ENCODE measurements at places on chromosomes 1 and 21. TPM values are rescaled to one million over a fixed set of nuclear protein-coding genes. Genes with fewer than 3 reads are reported as not detected.

DNA sequence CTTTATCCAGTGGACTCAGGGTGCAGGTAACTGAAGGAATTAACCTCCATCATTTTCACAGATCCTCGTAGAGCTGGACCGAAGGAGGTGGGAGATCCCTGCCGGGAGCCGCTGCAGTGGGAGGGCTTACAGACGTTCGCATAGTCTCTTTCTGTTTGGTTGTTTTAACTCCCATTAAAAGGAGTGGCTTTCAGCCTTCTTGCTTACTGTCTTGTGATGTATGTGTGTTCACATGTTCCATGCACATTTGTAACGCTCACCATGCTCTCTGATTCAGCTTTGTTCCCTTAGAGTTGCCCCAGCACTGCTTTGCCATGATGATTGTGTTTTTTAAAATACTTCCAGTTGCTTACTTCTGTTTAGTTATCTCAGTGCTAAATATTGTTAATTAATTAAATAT lies 85.8 kb downstream of the ADARB1 start:
- no peaks in the 10 kb centered on the region for H3K36me3 ChIP-seq
- H3K27me3 ChIP-seq = no peaks in the 10 kb centered on the region
- H3K4me3 ChIP-seq = no peak overlapping the region
- H3K4me1 ChIP-seq = peaks cover 19% of the 10 kb centered on the region

GRCh38 chr1:111776391-111776790 lies 20.7 kb downstream of the DDX20 start:
- H3K4me3 ChIP-seq = no peak overlapping the region
- no peak for DNase-seq
- H3K27me3 ChIP-seq = no peaks in the 10 kb centered on the region
- peaks cover 22% of the 10 kb centered on the region for H3K4me1 ChIP-seq
- H3K36me3 ChIP-seq = no peaks in the 10 kb centered on the region

DNA sequence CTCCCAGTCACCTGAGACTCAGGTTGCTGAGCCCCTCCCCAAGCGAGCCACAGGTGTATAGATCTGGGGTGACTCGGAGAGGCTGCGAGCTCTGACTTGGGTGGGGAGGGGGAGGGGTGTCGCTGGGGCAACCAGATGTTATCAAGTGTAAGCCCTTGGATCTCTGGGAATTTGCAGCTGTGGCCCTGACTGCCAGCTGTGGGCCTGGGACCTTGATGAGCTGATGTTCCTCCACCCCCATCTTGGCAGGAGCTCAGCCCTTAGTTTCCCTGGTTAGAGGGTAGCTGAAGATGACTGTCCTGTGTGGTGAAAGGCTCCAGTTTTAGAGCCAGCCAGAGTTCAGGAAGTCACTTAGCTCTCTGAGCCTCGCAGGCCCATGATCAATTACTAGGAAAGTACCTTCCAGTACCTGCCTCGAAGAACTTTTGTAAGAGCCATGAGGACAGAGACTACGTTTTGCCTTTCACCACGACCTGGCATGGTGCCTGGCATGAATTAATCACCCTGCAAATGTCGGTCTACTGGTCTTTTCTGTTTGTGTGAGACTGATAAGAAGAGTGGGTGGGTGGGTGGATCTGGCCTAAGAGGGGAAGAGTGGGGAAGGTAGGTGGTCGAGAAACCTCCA lies 55.8 kb downstream of the YARS1 start:
- peak overlapping the region; percentile 100 for H3K27ac ChIP-seq
- no peaks in the 10 kb centered on the region for H3K27me3 ChIP-seq
- peaks cover 11% of the 10 kb centered on the region for H3K36me3 ChIP-seq
- H3K4me3 ChIP-seq = peak overlapping the region; percentile 54
- peak; percentile 50 for DNase-seq

- no peaks in the 10 kb centered on the region for H3K27me3 ChIP-seq
- H3K36me3 ChIP-seq = 0 out of 2 replicates have a peak, but pooled peaks cover 2% of the 10 kb centered on the region
- H3K27ac ChIP-seq = no peak overlapping the region
- no peak overlapping the region for H3K4me3 ChIP-seq
- DNase-seq = peak; percentile 24
- H3K4me1 ChIP-seq = peaks cover 2% of the 10 kb centered on the region
Observed at GRCh38 chr21:36504067-36505058, 24.4 kb upstream of the CLDN14 start.

DNA sequence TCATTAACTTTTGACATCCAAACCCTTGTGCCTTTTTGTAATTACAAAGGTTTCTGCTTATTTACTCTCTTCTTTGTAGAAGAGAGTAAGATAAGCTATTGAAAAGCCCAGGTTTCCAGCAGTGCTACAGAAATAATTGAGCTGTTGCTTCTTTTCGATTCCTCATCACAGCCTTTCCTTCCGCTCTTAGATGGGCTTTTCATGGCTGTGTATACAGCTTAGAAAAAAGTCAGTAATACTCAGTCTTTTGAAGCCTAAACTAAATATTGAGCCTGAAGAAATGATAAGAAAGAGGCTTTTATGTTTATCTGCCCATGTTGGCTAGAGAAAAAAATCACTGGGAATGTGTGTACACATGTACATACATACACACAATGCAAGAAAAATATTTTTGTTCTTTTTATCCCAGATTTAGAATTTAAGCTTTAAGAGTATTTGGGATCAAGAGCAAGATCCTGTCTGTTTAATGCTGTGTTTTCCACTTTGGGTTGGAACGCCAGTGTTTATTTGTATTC lies 172.4 kb downstream of the VPS13D start:
- no peak overlapping the region for H3K27ac ChIP-seq
- H3K4me1 ChIP-seq = 0 out of 2 replicates have a peak, but pooled peaks cover 8% of the 10 kb centered on the region
- peaks cover 24% of the 10 kb centered on the region for H3K36me3 ChIP-seq
- H3K27me3 ChIP-seq = no peaks in the 10 kb centered on the region
- no peak overlapping the region for H3K4me3 ChIP-seq
- no peak for DNase-seq

GRCh38 chr1:23383577-23384311 lies 14.1 kb upstream of the ZNF436 start:
- H3K4me1 ChIP-seq = no peaks in the 10 kb centered on the region
- H3K27ac ChIP-seq = no peak overlapping the region
- no peaks in the 10 kb centered on the region for H3K36me3 ChIP-seq
- H3K27me3 ChIP-seq = no peaks in the 10 kb centered on the region
- H3K4me3 ChIP-seq = no peak overlapping the region
- DNase-seq = no peak

GRCh38 chr1:75625795-75626194 lies 14.9 kb upstream of the SLC44A5 start:
- no peaks in the 10 kb centered on the region for H3K36me3 ChIP-seq
- no peak for DNase-seq
- no peaks in the 10 kb centered on the region for H3K27me3 ChIP-seq
- H3K4me1 ChIP-seq = peaks cover 19% of the 10 kb centered on the region
- no peak overlapping the region for H3K27ac ChIP-seq

GRCh38 chr1:2498648-2499047 lies 22.6 kb downstream of the PLCH2 start:
- H3K27me3 ChIP-seq = no peaks in the 10 kb centered on the region
- H3K27ac ChIP-seq = no peak overlapping the region
- DNase-seq = no peak
- H3K4me1 ChIP-seq = no peaks in the 10 kb centered on the region
- H3K4me3 ChIP-seq = no peak overlapping the region

- no peak overlapping the region for H3K4me3 ChIP-seq
- no peaks in the 10 kb centered on the region for H3K27me3 ChIP-seq
- DNase-seq = no peak
- H3K27ac ChIP-seq = no peak overlapping the region
Observed at GRCh38 chr1:213452501-213452900, 401.5 kb downstream of the RPS6KC1 start.

- H3K36me3 ChIP-seq = 0 out of 2 replicates have a peak, but pooled peaks cover 4% of the 10 kb centered on the region
- DNase-seq = no peak
- H3K27me3 ChIP-seq = no peaks in the 10 kb centered on the region
- no peak overlapping the region for H3K27ac ChIP-seq
- H3K4me3 ChIP-seq = no peak overlapping the region
- peaks cover 51% of the 10 kb centered on the region for H3K4me1 ChIP-seq
Observed at GRCh38 chr1:167106119-167106461, 12.2 kb downstream of the STYXL2 start.

- DNase-seq = peak; percentile 32
- H3K4me1 ChIP-seq = peaks cover 40% of the 10 kb centered on the region
- peaks cover 12% of the 10 kb centered on the region for H3K36me3 ChIP-seq
- H3K27me3 ChIP-seq = no peaks in the 10 kb centered on the region
- no peak overlapping the region for H3K27ac ChIP-seq
Observed at GRCh38 chr1:230167419-230167852, 100.4 kb downstream of the GALNT2 start.

DNA sequence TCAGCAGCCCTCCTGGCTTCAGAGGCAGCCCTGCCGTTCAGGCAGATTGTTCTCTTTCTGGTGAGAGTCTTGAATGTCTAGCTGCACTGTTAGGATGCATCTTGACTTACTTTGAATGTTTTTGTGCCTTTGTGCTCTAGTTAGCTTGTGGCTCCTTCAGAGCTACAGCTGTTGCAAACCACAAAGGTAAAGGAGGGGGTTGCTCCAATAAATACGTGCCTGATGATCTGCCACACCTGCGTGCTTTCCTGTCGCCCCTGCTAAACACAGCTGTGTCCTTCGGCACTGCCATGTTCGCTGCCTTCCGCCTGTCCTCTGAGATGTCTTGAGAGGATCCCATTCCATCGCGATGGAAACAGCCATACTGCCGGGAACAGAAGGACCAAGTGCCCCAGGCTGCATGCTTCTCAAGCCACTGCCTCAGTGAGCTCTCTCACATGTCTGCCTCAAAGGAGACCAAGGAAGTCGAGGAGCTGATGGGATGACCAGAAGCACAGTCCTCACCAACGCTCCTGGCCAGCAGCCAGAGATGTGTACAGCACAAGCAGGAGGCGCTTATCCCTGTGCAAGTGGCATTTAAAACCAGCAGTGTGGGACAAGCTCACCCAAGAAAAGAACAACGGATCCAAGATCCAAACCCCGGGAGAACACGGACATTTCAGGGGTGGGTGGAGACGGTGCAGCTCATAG lies 12.0 kb upstream of the SMIM12 start:
- peaks cover 13% of the 10 kb centered on the region for H3K27me3 ChIP-seq
- no peak for DNase-seq
- H3K27ac ChIP-seq = peak overlapping the region; percentile 67
- no peaks in the 10 kb centered on the region for H3K36me3 ChIP-seq

- peak; percentile 46 for DNase-seq
- no peak overlapping the region for H3K4me3 ChIP-seq
- no peak overlapping the region for H3K27ac ChIP-seq
- peaks cover 3% of the 10 kb centered on the region for H3K27me3 ChIP-seq
- peaks cover 14% of the 10 kb centered on the region for H3K36me3 ChIP-seq
Observed at GRCh38 chr21:37700641-37701202, 215.5 kb downstream of the KCNJ6 start.

- no peak for DNase-seq
- no peak overlapping the region for H3K27ac ChIP-seq
- no peaks in the 10 kb centered on the region for H3K27me3 ChIP-seq
- H3K36me3 ChIP-seq = peaks cover 4% of the 10 kb centered on the region
Observed at GRCh38 chr1:214833178-214833756, 230.3 kb downstream of the CENPF start.

DNA sequence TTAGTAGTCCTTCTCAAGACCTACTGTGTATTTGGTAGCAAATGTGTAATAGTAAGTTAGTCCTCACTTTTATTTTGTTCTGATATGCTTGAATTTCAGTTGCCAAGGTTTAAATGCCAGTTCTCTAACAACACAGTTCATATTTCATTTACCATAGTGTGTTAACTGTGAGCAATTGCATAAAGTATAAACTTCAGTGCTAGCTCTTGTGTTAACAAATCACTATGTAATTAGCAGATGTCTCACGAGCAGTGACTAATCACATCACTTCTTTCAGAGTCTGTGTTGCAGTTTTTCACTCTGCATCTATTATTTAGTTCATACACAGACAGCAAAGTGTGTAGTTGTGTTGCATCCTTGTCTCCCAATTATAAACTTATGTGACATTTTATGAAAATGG lies 47.8 kb downstream of the ZMYM4 start:
- peaks cover 6% of the 10 kb centered on the region for H3K36me3 ChIP-seq
- H3K4me3 ChIP-seq = no peak overlapping the region
- no peak for DNase-seq
- H3K4me1 ChIP-seq = no peaks in the 10 kb centered on the region
- H3K27me3 ChIP-seq = no peaks in the 10 kb centered on the region

GRCh38 chr21:35395728-35396127 lies 346.6 kb upstream of the RUNX1 start:
- peaks cover 20% of the 10 kb centered on the region for H3K4me1 ChIP-seq
- no peak for DNase-seq
- no peak overlapping the region for H3K4me3 ChIP-seq
- H3K27ac ChIP-seq = no peak overlapping the region

DNA sequence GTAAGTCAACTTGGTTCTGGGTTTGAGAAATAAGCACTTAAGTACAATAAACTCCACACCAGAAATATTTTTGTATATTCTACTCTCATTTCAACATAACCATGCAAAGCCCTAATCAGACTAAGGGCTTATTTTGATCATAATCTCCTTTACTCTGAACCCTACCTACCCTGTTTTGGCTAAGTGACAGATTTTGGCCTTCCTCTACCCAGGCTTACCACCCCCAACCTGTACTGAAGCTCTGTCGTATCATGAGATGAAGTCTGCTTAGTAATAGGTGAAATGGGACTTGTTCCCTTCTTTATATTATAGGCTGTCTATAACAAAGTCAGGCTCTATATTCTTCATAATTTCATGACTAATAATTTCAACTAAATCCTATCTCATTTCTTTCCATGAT lies 135.5 kb downstream of the RERE start:
- DNase-seq = no peak
- H3K36me3 ChIP-seq = no peaks in the 10 kb centered on the region
- peak overlapping the region; percentile 34 for H3K27ac ChIP-seq

DNA sequence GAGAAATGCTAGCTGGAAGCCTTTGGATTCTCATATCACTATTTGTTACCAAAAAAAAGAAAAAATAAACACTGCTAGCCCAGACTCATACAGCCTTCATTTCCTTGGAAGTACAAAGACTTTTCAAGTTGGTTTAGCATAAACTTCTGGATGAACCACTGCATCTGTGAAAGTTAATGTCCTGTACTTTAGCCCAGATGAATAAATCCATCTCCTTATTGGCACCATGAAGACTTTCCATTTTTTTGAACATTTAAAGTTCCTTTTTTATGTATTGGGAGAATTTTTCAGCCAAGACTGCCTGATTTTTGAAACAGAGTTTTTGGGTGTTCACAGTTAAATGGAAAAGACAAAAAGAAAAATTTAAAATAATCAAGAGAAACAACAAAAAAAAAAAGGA lies 184.0 kb upstream of the C1orf87 start:
- H3K27me3 ChIP-seq = no peaks in the 10 kb centered on the region
- H3K4me3 ChIP-seq = no peak overlapping the region
- no peak for DNase-seq
- no peaks in the 10 kb centered on the region for H3K36me3 ChIP-seq
- no peaks in the 10 kb centered on the region for H3K4me1 ChIP-seq

Gene MASP2
- total RNA-seq = 0.82 TPM

Gene BCL10
- 24.2 TPM for total RNA-seq

Gene MGST3
- total RNA-seq = 137 TPM

Gene TIAM1
- total RNA-seq = 25.2 TPM

Gene VWA5B1
- total RNA-seq = 1.4 TPM

Gene CCDC28B
- total RNA-seq = 29.9 TPM

Gene CACNA1S
- 0.07 TPM for total RNA-seq

Gene ATP6V1G3
- total RNA-seq = not detected

Gene NR5A2
- total RNA-seq = 22.3 TPM

Gene SAMSN1
- total RNA-seq = 1.0 TPM

Data from WTC11 (cell line).